ENCODE measurements at places on chromosomes 7 and 10.

DNA sequence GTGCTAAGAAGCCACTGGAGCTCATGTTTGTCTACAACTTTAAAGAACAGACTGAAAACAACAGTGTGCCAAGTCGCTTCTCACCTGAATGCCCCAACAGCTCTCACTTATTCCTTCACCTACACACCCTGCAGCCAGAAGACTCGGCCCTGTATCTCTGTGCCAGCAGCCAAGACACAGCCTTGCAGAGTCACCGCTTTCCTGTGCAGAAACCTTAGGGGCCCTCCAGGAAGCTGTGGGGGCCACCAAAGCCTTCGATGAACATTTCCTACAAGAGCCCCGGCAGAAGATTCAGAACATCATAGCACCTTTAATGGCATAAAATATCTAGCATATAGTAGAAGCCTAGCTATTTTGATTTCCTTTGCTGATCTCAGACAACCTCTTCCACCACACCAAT, 88.0 kb upstream of the PRSS58 start:
- DNase-seq = no peak

DNA sequence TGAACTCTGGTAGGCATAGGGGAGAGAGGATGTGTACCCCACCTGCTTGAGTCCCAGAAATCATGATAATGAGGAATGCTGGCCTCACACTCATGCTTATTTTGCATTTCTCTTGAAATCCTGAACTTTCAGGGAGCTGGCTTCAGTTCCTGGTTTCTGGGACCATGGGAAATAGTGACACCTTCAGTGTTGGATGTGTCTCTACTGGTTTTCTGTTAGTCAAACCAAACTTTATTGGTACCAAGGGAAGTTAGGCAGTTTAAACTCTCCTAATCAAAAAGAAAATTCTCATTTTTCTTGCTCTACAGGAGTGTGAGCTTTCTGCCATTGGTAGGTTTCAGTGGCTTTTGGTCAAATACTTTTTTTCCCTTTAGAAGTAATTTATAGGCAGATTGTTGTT, 11.8 kb upstream of the PCGF5 start:
- no peak for DNase-seq

DNA sequence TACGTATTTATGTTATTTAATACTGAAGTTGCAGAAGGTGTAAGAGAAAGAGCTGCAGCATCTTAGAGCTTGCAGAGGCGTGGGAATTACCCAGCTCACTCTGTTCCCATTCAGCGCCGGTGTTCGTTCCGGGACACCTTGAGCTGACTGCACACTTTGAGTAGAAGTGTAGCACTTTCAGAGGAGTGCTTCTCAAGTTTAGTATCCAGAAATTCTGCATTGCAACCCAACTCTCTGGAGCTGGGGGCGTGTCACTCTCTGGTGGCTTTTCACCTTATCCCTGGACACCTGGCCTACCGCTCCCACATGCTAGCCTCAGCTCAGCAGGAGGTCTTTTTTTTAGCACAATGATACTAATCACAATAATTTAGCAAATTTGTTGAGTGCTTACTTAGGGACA, 66.4 kb upstream of the SHH start:
- DNase-seq = no peak

DNA sequence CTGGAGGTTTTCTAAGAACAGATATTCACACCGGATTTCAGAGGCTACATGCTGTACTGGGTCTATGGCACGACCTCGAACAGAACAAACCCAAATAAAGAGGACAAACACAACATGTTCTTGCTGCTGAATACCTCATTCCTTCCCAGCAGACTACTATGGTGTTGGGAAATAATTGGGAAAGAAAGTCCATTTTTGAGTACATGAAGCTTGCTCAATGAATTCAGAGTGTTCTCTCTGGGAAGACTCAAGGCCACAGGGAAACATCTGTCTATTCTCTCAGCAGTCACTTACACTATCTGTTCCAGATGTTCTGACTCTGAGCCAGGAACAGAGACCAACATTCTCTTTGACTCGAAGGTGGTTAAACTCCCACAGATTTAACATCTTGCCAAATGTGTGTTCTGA, 30.9 kb downstream of the LAMB1 start:
- no peak for DNase-seq

DNA sequence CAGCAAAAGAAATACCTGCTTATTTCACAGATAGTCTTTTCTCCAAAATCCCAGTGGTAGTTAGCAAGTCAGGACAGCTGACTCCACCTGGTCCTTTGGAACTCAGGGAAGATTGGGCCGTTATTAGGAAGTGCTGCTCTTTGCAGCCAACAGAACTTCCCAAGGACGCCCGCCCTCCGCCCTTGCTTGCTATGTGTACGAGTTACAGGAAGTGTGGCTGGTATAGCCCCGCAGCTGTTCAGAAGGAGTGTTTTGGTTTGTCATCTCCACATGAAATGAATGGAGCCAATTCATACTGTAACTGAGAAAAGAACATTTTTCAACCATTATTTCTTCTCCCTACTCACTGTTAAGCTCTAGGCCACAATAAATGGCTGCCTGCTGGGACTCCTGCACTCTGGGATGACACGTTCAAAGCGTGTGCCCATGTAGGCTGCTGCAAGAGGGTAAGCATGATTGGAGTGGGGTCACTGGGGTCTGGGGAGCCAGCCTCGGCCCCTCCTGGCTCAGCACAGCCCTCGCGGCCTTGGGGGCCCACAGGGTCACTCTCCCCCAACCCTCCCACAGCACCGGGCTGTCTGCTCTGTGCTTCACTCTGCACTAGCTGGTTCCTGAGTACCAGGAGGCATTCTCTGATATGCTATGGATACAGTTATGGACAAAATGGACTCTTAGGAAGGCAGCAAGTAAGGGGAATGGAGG, 244.0 kb downstream of the EBF3 start:
- no peak for DNase-seq

- no peak for DNase-seq
Measured at GRCh38 chr7:5218564-5219360, 28.7 kb downstream of the WIPI2 start.

DNA sequence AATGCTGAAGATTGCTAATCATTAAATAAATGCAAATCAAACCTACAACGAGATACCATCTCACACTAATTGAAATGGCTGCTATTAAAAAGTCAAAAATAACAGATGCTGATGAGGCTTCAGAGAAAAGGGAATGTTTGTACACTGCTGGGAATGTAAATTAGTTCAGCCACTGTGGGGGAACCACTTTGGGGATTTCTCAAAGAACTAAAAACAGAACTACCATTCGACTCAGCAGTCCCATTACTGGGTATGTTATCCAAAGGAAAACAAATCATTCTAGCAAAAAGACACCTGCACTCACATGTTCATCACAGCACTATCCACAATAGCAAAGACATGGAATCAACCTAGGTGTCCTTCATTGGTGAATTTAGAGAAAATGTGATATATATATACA, 379.0 kb upstream of the CNTNAP2 start:
- DNase-seq = no peak

GRCh38 chr10:50510517-50511473, 113.0 kb downstream of the SGMS1 start:
- no peak for DNase-seq
